Activated T-cell treated with anti-CD3 and anti-CD28 coated beads for 24 hours (primary cell): ENCODE measurements at places on chromosomes 2 and 18.

DNA sequence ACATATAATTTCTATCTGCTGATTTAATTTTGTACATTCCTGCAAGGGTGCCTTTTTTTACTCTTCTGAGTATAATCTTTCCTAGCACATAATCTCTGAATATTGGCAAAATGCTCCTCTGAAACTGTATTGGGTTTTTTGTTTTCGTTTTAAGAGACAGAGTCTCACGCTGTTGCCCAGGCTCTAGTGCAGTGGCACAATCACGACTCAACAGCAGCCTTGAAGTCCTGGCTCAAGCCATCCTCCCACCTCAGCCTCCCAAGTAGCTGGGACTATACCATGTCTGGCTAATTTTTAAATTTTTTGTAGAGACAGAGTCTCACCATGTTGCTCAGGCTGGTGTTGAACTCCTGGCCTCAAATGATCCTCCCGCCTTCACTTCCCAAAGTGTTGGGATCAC is 104.9 kb downstream of the SPTBN1 start:
- no peak for DNase-seq

DNA sequence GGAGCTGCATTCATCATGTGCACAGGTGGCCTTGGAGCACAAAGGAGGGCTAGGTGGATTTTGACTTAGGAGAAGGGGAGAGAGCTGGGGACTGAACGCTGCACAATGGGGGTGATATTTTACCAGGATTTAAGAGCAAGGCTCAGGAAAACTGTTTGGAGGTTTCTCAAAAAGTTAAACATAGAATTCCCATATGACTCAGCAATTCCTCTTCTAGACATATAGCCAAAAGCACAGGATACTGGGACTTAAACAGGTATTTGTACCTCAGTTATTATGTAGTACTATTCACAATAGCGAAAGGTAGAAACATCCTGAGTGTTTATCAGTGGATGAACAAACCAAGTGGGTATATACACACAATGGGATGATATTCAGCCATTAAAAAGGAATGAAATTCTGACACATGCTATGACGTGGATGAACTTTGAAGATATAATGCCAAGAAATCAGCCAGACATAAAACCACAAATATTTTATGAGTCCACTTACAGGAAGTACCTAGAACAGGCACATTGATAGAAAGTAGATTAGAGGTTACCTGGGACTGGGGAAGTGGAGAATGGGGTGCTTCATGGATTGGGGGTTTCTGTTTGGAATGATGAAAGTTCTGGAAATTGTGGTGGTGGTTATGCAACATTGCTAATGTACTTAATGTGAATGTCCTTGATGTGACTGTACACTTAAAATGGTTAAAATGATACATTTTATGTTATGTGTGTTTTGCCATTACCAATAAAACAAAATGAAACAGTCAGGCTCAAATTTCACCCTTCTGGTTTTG is 216.9 kb downstream of the HAUS1 start:
- no peak for DNase-seq

DNA sequence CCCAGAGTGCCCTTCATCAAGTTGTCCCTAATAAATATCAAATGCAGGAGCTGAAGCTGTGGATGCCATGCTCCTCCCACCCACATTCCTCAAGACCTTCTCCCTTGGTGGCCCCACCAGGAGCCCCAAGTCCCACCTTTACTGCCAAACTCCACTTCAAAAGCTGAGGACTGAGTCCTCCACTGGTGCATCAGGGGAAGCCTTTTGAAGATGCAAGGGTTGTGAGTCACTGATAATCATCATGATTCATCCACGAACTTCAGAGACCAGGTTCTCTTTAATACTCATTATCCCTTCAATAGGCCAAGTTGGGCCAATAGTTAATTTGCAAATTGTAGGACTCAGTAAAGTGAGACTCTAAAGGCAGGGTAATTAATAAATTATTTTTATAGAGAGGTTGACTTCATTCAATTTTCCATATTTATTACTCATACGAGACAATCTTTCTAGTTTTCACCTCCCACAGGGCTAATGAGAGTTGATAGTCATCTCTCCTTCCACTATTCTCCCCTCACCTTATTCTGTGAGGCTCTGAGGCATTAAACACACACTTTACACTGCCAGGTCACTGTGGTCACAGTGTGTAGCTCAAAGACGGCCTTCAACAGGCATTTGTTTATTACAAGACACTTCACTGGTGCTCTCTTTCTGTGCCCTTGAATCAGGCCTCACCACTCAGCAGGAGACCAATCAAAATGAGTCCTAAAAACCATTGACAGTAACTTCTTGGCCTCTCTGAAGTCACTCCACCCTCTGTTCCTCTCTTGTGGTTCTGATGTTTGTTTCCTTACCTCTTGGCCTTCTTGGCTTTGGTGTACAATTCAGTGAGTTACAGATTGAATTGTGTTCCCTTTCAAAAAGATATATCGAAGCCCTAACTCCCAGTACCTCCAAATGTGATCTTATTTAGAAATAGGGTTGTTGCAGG is 99.9 kb downstream of the TRIB2 start:
- DNase-seq: no peak

GRCh38 chr2:210662560-210662959 is 106.2 kb downstream of the CPS1 start:
- no peak for DNase-seq

DNA sequence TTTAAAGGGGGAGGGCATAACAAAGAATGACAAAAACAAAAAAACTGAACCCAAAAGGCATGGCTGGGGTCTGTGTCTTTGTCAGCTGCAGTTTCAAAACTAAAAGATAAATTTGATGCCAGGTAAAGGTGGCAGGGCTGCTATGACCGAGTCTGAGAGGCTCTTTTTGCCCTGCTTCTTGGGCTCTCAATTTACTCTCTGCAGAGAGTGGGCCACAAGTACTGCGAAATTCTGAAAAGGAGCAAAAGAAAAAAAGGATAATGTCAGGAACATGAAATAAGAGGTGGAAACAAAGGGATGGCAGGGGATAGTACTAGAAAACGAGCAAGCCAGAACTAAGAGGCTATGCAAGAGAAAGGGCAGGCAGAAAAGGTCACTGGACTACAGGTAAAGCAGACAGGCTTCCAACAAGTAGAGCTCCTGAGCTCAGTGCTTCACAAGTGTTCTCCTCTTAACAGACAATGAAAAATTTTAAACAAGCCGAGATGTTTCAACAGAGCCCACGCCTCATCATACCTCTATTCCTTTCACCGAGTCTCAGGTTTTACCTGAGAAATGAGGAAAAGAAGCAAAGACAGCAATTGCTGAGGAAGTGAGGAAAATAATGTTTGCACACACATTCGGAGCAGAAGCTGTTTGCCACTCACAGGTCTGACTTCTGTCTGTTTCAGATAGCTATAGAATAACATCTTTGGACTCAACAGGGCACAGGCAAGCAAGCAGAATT is 7.3 kb downstream of the IRS1 start:
- no peak for DNase-seq

DNA sequence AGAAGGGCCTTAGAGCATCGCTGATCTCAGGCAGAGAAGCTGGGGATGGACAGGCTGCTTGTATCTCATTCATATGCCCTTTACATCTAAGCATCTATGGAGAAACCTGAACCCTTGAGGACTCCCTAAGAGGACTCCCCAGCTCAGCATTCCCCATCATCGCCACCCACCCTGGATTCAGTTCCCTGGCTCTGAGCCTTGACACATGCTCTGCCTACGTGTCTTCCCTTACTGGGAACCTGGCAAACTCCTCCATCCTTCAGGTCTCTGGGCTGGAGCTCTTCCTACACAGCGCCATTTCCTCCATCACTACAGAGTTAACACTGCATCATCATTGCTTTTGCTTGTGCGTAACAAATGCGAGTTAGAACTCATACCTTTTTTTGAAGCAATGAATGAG is 31.2 kb upstream of the OTOF start:
- no peak for DNase-seq

DNA sequence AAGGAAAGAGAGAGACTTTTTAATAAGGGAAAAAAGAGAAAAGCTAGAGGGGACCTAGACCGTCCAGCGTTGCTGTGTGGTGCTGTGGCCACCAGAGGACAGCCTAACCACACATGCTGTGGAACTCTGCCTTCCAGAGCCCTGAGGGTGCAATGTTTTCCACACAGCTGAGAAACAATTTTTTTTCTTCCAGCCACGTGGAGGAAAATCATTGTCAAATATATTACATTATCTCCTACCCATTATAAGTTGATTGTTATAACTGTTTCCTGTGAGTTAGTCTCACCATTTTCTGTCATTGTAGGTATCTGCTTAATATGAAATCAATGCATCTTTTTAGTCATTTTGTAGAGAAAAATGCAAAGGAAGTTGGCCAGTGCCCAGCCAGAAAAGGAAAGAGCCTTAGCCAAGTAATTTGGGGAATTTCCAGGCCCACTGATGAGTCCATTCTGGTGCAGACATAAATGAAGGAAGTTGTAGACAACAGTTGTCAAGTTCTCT is 5.9 kb upstream of the MRPL19 start:
- peak; percentile 48 for DNase-seq

GRCh38 chr2:59171019-59171418 is 929.9 kb upstream of the FANCL start:
- DNase-seq: no peak

DNA sequence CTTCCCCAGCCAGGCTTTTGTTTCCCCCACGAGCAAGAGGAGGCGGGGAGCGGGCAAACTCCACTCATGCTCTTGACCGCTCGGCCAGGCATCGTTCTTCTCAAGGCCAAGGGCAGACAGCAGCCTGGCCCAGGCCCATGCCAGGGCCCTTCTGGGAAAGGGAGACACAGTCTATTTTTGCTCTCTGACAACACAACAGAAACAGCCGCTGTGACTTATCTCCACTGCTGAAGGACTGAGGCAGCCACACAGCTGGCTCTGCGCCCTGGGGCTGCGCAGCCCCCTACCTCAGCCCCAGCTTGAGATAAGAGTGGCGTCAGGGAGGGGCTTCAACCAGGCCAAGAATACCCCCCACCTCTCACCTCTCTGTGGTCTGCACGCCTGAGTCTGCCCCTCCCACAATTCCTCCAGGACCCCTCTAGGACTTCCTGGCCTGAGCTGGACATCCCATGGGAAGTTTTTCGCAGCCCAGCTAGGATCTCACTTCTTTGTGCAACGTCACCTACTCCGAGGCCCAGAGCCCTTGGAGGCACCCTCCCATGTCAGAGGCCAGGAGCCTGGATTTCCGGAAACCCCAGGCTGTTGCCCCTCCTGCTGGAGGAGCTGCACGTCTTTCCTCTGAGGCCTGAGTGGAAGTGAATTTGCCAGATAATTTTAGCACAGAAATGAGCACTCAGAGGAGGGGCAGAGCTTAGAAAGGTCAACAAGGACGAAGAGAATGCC is 118.9 kb upstream of the OTOS start:
- no peak for DNase-seq

DNA sequence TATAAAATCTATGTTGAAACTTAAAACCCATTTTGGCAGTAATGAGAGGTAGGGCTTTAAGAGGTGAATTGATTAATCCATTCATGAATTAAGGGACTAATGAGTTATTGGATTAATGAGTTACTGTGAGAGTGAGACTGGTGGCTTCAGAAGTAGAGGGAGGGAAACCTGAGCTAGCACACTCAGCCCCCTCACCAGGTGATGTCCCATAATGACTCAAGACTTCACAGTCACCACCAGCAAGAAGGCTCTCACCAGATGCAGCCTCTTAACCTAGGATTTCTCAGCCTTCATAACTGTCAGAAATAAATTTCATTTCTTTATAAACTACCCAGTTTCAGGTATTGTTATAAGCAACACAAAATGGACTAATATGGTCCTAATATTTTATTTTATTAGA is 621.7 kb upstream of the ACVR2A start:
- DNase-seq: no peak

DNA sequence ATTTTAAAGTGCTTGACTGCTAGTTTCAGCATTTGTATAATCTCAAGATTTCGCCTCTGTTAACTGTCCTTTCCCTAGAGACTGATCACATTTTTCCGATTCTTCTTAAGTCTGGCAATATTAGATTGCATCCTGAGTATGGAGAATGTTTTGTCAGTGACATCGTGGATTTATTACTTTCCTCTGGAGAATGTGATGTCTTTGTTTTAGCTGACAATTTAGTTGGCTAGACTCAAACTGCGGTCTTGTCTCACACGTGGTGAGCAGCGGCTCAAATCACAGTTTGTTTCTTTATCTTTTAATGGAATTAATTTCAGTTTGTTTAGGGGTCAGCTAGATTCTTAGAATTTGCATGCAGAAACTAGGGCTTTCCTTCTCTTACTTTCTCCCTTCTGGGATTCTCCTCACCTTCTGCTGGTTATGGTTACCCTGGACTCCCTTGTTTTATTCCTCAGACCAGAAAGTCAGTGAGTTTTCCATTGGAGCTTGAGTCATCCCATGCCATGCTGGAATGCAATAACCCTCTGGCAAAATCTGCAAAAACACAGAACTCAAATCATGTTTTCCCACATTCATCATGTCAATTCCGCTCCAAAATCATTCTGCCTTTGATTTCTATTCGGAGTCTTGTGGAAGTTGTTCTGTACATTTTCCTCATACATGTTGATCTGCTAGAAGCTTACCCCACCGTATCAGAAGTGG is 327.2 kb upstream of the TRIB2 start:
- no peak for DNase-seq

GRCh38 chr2:1582891-1583341 is 161.4 kb downstream of the PXDN start:
- DNase-seq: no peak

DNA sequence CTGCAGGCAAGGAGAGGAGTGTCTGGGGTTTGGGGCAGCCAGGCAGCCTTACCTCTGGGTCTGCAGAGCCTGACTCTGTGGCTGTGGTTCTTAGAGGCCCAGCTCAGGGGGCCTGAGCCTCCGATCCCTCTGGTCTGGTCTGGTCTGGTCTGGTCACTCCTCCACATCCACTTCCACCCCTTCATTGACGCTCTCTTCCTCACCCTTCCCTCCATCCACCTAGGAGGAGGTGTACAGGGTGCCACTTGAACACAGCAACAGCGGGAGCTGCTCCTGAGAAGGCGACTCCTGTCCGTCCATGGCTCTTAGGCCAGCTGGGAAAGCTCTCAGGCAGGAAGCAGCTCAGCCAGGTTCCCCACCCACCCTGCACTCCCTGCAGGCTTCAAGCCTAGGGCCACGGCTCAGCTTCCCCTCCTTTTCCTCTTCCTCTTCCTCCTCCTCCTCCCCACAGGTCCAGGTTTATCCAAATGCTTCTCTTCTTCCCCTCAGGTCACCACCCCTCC is 16.9 kb downstream of the GPR55 start:
- no peak for DNase-seq

DNA sequence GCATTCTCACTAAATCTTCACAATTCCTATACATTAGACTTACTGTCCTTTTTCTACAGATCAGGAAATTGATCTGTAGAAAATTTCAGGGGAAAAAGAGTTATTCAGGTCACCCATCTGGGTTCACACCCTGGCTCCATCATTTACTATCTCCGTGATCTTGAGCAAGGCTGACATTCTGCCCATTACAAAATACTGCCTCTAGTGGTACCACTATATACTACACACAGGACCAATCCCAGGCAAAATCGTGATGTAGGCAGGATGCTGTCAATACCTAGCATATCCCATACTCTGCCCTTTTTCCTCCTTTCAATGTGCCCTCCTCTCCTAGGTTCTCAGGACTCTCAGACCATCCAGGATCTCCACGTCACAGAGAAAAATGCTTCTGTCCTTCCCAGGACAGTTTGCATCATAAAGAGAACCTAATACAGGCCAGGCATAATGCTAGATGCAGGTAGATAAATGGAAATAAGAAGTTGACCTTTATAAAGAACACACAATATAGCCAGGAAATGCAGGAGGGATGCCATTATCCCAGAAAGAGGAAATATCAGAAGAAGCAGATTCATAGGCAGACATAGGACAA is 101.9 kb downstream of the CDH20 start:
- no peak for DNase-seq

- DNase-seq: no peak
Observed at GRCh38 chr2:33859811-33860461, 260.8 kb upstream of the FAM98A start.

GRCh38 chr18:7272311-7273049 is 41.6 kb downstream of the LRRC30 start:
- DNase-seq: no peak
